NCI-H748 treated with DMSO at 0.1 percent for 48 hours (cell line): ENCODE measurements at places on chromosomes 4 and X.

DNA sequence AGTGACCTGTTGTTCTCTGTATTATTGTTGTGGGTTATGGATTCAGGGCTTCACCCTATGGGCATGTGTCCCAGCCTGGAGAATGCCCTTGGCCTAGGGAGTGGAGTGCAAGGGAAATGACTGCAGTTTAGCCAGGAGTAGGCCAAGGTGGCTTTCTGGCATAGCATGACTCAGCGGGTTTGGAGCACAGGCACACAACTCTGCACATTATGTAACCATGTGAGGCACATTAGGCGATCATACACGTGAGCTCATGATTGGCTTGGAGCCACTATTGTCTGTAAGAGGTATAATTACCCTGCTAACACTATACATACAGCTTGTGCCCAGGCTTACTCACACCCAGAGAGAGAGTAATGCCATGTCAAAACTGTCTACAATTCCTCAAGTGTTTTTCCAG lies 35.1 kb upstream of the TACR3 start:
- DNase-seq, result peak; percentile 52

GRCh38 chrX:129831091-129831885 lies 12.4 kb downstream of the ZDHHC9 start:
- DNase-seq, result peak; percentile 46

- no peak for DNase-seq
Measured at GRCh38 chr4:123386609-123387008, 10.0 kb upstream of the SPRY1 start.

- peak; percentile 83 for DNase-seq
Measured at GRCh38 chr4:134544303-134544770, 342.7 kb upstream of the PABPC4L start.

DNA sequence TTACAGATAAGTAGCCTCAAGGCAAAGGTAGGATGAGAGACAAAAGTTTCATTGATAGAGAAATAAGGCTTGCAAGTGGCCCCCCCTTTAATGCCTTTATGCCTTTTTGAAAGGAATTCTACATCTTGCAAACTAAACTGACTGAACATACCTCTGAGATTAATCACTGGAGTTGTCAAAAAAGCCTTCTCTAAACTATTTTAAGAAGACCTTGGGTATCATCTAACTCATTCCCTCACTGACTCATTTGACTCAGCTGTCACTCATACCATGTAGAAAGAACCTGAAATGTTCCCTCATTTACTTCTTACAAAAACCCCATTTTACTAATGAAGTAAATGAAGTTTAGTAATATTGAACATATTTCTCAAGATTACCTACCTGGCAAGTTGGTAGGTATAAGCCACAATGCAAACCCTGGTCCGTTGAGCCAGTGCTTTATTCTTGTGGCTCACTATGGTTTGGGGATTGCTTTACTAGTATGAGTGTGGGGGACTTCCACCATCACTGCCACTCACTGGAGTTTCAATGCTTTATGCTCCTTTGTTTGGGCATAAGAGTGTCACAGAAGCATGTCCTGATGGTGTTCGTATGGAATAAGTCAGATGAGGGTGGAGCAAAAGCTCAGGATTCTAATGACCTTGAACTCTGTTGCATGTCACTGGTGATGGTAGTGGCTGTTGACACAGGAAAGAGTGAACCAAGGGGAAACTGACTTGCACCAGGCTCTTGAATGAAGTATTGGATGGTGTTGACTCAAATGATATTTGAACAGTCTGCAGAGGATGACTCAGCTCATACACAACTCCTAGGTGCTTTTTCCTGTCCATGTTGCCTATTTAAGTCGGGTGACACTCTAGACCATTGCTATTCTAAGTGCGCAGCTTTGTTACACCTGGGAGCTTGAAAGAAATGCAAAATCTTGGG lies 305.5 kb upstream of the EMCN start:
- DNase-seq, result no peak

DNA sequence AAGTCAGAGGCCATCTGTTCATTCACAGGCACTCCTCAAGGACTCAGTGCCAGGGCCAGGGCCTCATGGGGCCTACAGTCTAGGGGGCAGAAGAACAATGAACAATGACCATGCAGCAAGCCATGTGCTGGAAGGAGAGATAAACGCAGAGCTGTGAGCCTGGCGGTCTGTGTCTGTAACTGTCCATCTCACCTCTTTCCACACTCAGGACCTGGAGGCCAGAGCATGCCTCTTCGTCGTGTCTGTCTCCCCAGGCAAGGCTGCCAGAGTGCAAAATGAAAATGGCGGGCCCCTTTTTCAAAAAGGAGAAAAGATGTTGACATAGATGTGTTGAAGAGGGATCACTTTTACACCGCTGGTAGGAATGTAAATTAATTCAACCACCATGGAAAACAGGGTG lies 78.5 kb downstream of the MSX1 start:
- no peak for DNase-seq

- DNase-seq, result no peak
Measured at GRCh38 chr4:17128268-17128667, 229.8 kb upstream of the LDB2 start.

DNA sequence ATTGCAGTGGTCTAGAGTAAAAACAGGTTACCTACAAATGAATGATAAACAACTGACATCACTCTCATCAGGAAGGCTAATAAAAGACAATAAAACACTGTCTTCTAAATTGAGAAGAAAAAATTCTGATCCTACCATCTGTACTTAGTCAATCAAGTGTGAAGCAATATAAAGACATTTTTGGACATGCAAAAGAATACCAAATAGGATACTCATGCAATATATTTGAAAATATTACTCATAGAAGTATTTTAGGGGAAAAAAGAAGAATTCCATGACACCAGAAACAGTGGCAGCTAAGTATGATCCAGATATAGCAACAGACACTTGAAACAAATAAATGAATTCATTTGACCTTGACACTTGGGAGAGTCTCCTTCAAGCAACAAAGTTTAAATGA lies 63.8 kb upstream of the FAM120C start:
- no peak for DNase-seq

- no peak for DNase-seq
Measured at GRCh38 chr4:8402181-8402597, 38.3 kb downstream of the ACOX3 start.
